Esophagus squamous epithelium (tissue), 5 donors: ENCODE measurements at places on chromosomes 7 and 10.

GRCh38 chr10:79106256-79107050, 37.7 kb downstream of the ZMIZ1 start:
- no peak for DNase-seq

DNA sequence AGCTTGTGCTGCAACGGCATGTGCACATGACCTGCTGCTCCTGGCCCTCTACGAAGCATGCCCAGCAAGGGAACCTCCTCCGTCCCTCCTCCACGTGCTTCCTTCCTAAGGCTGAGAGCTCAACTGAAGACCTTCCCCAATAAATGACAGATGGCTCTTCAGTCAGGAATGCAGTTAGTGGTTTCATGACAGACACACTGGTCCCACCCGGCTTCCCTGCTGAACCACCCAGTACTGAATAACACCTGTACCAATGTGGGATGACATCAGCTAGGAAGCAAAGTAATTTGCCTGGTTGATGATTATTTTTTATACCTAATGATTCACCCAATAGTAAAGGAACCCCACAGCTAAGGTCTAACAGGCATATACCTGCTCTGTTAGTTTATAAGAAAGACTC, 69.1 kb downstream of the SCRN1 start:
- DNase-seq: no peak

DNA sequence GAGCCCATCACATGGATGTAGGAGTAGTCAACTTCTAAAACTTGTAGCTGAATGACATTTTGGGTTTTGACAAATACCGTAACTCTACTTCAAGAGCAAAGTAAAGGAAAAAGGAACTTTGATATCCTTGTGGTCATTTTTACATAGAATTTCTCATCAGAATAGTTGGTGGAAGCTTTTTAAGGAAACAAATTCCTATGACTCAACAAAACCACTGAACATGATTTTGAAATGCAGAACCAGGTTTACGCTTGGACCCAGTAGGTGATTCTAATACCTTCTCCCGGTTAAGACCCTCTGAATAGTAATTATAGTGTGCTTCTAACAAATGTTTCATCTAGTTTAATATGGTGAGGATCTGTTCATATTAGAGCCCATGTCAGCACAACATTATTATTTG, 307.8 kb downstream of the GPR37 start:
- no peak for DNase-seq

DNA sequence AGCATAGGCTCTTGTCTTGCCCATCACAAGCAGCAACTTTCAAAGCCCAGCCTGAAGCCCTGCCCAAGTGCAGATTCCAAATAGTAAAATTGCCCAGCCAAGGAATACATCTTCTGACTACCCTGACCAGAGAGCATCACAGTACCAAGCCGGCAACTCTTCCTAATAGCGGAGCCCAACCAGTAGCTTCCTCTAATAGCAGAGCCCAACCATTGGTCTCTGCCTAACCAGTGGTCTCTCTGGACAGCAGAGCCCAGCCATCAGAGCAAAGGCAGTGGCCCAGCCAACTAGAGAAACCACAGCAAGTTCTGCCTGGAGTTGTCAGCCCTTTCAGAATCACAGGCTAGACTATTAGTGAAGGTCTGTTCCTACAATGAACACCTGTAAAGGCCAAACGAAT, 285.6 kb downstream of the HGF start:
- peak; percentile 1 for DNase-seq

DNA sequence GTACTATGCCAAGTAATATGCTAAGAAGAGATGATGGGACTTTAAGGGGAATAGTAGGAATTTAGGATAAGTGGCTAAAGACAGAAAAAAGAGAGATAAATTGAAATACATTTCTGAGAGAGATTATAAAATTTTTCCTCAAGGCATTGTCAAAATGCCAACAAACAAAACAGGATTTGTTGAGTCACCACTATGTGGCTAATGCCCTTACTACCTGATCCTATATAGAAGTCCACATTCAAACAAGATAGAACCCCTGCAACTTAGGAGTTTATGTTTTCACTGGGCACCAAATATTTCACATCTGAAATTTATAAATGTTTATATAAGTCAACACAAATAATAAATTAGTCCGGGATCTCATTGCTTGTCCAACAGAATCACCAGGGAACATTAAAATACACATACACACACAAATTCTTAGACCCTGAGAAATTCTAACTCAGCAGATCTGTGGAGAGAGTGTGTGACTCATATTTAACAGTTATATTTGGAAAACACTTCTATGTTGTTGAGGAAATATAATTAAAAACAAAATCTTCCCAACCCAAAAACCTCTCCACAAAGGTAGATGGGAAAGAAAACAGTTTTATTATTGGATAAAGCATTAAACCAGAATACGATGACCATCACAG, 154.3 kb downstream of the PPP1R3A start:
- DNase-seq: no peak

DNA sequence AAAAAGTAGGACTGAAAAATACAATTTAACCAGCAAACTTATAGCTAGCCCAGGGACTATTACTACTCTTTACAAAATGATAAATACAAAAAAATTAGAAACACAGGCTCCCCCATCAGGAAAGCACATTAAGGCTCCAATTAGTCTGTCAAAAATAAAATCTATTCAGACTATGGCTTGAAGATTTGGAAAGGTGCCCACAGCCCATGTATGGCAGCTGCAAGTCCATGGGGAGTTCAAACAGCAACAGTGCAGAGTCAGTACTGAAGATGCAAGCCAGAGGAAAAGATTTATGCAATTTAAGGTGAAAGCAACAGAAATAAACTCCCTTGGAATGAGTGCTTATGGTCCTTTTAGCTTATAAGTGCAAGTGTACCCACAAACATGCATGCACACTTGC, 29.7 kb downstream of the IMMP2L start:
- no peak for DNase-seq

DNA sequence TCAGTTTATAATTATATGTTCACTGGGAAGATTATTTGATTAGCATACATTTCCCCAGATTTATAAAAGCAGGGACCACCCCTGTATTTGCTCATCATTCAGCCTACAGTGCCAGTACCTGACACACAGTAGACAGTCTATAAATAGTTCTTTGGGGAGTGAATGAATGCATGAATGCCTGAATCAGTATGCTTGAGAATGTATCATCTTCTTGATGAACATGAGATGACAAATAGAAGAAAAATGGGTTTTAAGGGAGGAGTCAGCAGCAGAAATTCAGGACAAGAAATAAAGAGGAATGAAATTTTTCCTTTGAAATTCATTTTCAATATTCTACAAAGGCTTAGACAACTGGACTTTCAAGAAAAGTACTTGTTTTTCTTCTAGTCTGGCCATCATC, 295.8 kb upstream of the LRRTM3 start:
- DNase-seq: no peak

DNA sequence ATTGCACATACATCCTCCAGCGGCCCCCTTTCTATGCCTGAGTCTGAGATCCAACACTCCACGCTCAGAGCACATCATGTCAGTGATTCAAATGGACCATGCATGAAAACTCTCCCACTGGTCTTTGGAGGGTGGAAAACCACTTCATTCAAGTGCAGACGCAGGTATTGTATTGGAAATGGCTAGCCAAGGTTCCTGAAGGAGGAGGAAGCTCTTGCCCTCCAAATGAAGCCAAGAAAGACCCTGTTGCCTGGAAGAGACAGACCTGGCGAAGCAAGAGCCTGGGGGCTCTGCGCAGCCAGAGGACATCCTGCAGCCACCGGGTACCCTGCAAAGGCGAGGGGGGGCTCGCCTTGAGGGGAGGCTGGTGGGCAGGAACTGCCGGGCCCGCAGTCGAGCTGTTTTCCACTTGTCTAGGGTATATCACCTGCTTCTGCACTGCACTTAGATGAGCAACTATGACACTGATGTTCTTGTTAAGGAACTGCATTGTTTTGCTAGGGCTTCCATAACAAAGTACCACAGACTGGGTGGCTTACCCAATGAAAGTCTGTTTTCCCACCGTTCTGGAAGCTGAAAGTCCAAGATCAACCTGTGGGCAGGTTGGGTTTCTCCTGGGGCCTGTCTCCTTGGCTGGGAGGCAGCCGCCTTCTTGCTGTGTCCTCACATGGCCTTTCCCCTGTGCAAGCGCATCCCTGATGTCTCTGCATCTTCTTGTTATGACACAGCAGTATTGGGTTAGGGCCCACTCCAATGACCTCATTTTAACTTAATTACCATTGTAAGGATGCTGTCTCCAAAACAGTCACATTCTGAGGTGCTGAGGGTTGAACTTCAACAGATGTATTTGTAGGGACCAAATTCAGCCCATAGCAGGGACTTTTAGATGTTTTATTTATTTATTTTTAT, 233.4 kb downstream of the ARHGAP12 start:
- no peak for DNase-seq

GRCh38 chr7:69363136-69363535, 235.1 kb upstream of the AUTS2 start:
- no peak for DNase-seq

GRCh38 chr7:137681657-137682562, 164.9 kb downstream of the DGKI start:
- no peak for DNase-seq

DNA sequence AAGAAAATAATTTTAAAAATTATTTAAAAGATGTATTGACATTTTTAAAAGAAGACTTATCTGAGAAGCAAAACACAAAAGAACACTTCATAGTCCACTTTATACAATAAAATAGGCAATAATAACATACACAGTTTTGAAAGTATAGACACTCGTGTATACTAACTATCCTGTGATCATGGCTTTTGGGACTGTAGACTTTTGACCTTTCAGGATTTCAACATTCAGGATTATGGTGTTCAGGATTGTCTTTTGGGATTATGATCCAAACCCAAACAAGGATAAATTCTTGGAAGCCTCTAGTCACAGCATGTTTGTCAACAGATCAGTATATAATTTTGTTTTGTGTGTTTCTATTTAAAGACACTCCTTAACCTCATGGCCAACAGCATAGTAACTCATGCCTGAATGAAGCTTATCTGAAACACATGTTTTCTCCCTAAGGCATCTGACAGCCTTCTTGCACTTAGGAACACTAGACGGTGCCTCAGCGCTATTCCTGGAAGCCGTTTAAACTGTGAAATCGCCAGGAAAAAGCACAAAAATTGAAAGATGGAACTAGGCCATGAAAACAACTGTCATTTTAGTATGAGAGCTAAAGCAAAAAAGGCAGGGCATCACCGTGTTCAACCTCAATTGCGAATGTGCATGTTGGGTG, 29.9 kb downstream of the GSAP start:
- DNase-seq: no peak

DNA sequence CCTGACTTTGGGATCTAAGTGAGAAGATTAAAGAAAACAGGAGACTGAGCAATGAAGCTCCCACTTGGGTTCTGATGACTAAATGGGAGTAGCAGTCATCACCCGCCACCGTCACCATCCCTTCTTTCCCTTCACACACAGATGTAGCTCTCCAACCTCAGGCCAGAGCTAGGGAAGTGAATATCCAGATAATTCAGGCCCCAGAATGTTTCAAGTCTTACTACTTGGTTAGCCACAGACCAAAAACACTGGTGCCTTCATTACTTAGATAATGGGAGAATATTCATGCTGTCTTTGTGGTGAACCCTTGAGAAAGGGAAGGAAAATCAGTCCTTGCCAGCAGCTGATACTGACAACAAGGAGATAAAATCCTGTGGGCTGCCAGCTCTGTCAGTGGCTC, 100.7 kb downstream of the OSBPL3 start:
- DNase-seq: no peak

DNA sequence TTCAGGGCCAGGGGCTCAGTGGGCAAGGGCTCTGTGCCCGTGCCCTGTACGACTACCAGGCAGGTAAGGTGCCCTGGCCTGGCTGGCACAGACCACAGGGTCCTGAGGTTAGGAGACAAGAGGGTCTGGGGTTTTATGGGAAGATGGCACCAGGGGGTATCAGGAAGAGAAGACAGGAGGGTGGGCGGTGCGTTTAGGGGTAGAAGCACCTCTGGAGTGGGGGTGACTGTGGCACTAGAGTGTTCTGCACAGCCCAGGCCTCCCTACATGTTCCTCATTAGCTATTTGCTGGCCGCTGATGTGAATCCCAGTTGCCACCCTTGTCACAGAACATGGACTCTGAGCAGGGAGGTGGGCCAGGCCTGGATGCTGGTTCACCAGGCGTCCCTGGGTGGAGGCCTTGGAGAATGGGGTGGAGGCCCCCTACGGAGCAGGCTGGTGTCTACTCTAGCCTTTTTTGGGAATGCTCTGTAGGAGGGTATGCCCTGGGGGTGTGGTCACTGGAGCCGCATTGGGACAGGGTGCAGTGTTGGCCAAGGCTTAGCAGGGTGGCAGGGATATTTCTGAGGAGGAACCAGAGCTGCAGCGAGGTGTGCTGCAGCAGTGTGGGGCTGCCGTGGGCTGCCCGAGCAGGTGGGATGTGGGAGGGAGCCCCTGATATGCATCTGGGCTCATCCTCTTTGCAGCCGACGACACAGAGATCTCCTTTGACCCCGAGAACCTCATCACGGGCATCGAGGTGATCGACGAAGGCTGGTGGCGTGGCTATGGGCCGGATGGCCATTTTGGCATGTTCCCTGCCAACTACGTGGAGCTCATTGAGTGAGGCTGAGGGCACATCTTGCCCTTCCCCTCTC, 5.0 kb downstream of the PGAM2 start:
- DNase-seq: no peak

DNA sequence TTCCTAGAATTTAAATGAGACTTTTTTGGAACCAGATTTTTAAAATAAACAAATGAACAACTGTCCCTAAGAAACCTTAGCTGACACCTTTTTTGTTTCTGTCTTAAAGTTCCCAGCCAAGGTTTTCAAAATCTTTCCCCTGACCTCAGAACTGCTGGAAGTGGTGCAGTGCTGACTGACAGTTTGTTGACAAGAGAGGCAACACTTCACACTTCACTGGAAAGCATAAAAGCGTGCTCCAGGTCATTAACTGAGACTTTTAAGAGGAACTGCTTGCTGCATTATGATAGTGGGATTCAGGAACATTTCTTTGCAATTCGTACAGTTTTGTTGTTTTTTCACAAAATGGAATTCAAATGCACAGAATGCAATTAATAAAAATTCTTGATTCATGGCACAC, 36.2 kb downstream of the SYPL1 start:
- DNase-seq: no peak

- no peak for DNase-seq
These were observed 243.2 kb upstream of the TMEM229A start for GRCh38 chr7:124276005-124276622.

DNA sequence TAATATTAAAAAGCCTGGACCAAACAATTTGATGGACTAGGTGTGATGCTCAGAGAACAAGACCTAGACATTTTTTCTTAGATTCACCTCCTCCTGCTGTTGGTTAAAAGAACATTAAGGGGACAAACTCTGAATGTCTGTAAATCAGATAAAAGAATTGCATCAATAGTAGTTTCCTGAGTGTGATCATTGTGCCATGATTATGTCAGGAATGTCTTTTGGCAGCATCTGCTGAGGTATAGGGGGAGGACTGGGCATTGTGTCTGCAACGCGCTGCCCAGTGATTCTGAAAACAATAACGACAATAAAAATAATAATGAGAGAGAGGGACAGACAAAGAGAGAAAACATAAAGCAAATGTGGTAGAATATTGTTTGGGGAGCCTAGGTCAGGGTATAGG, 6.9 kb downstream of the C7orf57 start:
- no peak for DNase-seq

GRCh38 chr7:17878627-17879026, 61.7 kb downstream of the SNX13 start:
- DNase-seq: no peak

GRCh38 chr7:120725376-120726039, 132.4 kb downstream of the TSPAN12 start:
- DNase-seq: no peak
